ENCODE measurements at places on chromosomes 2 and 18.

DNA sequence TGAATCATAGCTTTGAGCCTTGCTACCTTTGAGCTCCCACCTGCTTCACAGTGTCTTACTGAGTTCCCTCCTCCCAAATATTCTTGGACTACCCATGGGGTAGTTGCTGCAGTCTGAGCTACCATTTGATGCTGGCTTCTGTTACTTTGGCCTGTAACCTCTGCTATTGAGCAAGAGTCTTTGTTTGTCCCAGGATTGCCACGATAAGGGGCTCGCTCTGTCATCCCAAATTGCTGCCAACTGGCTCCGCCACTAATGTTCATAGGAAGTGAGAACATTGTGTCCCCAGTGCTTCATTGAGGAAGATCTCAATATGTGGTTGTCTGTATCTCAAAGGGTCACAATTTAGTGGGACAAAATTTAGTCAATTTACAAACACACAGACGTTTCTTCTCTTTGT is 103.8 kb downstream of the TRIM43 start:
- no peak for DNase-seq

DNA sequence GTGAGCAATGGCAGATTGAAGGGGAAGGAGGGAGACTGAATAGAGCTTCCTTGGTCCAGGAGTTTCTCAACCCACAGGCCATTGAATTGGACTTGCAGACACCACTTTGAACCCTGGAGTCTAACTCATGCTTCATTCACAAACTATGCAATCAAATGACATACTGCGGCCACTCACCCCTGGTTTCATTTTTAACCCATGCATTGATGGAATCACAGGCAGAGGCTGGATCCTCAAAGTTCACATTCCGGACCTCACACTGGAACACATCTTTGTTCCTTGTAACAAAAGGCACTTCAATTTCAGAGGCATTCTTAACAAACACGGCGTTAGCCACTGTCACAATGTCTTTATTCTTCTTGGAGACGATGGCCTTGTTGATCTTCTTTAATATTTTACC is 40.7 kb downstream of the MRPL44 start:
- DNase-seq, result no peak

DNA sequence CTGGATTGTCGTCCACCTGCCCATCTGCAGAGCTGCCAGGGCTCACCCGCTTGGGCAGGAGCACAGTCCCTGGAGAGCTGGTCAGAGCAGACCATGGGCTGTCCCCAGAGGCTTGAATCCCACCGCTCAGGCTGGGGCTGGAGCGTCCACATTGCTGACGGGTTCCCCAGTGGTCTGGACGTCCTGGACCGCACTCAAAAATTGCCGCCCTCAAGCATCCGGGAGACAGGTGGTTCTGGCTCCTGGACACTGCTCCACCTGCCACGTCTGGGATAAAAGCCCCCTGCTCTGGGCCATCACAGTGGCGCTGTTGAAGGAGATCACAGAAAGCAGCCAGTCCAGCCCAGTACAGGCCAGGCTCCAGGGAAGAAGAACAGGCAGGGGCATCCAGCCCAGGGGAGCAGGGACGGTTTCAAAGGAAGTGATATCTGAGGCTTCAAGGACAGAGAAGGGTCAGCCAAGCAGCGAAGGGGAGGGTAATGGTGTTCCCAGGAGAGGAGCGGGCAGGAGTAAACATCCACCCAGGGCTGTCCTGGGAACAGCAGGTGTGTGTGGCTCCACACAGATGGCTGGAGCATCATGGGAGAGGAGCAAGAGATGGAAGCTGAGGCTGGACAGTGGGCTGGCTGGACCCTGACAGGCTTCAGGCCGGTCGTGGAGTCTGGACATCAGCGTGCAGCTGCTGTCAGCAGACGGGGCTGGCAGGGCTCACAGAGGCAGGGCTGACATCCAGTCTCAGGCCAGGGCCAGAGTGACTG is 21.9 kb upstream of the ID2 start:
- DNase-seq, result no peak

- DNase-seq, result peak; percentile 41
These were observed 45.5 kb downstream of the EPAS1 start for GRCh38 chr2:46342566-46343315.

DNA sequence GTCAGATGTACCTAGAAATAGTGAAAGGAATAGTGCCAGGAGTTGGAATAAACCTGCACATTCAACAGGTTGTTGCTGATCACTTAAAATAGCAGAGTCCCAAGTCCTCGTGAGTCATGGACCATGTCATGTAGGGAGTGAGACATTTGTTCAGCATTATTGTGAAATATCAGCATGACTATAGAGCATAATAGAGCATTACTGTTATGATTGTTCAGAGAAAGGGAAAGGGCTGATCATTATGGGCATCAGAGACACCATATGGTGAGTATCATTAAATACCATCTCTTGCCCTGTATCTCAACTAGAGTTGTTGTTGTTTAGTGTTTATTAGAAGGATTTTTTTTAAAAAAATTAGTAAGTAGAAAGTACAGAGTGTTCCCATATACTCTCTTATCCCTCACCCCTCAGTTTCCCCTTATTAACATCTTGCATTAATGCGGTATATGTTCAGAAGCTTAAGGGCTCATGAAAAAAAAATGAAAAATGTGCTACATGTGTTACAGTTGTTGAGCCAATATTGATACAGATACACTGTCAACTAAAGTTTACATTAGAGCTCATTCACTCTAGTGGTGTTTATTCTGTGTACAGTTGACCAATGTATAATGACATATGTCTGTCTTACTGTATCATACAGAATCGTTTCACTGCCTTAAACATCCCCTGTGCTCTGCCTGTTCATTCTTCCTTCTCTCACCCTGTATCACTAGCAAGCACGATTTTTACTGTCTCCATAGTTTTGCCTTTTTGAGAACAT is 5.7 kb downstream of the ELAC1 start:
- no peak for DNase-seq

GRCh38 chr18:51753365-51754057 is 556.0 kb upstream of the MEX3C start:
- no peak for DNase-seq

DNA sequence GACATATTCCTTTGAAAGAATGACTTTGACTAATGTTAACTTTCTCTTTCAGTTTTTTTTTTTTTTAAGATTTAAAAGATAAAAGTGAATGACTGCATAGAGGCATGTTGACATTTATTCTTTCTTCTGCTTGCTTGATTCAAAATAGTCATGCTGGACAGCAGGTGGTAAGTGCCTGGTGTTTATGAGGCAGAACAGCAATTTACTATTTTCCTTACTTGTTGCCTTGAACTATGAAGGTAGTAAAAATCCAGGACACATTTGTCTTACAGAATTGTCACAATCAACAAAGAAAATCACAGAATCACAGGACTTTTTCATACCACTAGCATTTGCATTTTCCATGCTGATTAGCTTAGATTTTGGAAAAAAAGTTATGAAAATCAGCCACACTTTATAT is 388.3 kb downstream of the CTNNA2 start:
- no peak for DNase-seq

DNA sequence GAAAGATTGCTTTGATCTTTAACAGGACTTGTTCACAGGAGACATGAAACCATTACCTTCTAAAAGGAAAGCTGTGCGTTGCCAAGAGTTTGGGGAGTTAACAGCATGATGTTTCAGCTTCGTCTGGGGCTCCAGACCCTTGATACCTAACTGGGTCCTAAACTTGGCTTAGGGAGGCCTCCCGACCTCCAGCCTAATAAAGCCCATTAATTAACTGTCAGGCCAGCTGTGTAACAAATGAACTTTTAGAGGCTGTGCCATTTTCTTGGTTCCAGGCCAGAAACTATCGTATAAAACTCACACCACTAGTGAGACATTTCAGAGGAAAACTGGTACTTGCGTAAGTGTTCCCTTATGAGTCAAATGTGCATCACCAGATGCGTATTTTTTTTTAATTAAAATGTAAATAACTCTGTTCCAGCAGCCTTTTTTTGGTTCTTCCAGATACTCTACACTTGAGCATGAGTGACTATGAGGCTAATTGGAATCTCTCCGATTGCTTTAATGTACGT is 236.5 kb downstream of the BCL2 start:
- no peak for DNase-seq

DNA sequence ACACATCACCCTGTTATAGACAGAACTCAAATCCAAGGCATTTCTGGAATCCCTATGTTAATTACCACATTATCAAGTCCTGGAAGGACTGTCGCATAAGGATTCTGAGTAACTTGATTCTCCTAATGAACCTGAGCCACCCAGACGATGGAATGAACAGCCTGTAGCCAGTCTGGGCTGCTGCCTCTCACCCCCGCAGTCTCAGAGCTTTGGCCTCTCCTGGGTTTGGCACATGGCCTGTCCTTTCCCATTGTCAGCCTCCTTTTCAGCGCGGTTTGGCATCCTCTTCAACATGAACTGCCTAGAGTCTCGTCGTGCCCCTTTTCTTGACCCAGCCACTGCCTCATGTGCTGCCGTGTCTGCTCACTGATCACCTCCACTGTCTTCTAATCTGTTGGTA is 147.6 kb downstream of the SLC8A1 start:
- no peak for DNase-seq

- DNase-seq, result no peak
These were observed 116.3 kb downstream of the ZBTB7C start for GRCh38 chr18:48292782-48293424.

DNA sequence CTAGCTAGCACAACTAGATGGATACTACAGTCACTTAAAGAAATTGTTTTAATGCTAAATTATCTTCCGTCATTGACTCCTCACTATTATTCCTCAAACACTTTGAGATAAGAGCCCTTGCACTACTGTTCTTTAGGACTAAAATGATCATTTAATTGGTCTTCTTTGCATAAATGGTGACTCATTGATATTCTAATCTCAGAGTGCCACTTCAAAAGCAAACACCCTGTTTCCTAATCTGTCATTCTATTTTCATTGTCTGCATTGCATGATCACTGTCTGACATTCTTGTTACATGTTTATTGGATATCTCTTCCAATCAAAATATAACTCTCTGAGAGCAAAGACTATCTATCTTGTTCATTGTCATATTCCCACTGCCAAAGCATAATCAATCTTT is 313.9 kb downstream of the EXOC6B start:
- DNase-seq, result no peak

GRCh38 chr18:25075331-25075730 is 276.6 kb downstream of the ZNF521 start:
- no peak for DNase-seq

- no peak for DNase-seq
These were observed 216.5 kb downstream of the GPD2 start for GRCh38 chr2:156652691-156653090.

- DNase-seq, result no peak
These were observed 285.4 kb upstream of the ZNF804A start for GRCh38 chr2:184312970-184313369.

DNA sequence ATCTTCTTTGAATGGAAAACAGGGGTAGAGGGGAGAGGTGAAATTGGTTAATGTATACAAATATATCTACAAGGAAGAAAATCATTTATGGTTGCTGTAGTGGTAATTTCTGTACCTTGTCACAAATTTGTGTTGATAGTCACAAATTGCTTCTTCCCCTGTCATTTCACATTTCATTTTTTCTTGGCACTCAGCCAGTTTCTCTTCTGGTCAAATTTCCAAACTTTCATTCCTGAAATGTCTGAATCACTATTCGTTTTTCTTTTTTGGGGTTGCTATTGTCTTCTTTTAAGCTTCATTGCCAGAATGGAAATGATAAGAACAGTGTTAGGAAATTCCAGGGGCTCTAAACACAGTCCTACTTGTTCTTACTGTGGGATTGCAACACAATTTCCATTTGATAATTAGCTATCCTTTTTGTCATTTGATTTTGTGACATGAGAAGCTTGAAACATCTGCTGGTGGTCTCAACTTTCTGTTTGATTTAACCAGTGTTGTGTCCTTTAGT is 136.0 kb upstream of the GCFC2 start:
- no peak for DNase-seq

DNA sequence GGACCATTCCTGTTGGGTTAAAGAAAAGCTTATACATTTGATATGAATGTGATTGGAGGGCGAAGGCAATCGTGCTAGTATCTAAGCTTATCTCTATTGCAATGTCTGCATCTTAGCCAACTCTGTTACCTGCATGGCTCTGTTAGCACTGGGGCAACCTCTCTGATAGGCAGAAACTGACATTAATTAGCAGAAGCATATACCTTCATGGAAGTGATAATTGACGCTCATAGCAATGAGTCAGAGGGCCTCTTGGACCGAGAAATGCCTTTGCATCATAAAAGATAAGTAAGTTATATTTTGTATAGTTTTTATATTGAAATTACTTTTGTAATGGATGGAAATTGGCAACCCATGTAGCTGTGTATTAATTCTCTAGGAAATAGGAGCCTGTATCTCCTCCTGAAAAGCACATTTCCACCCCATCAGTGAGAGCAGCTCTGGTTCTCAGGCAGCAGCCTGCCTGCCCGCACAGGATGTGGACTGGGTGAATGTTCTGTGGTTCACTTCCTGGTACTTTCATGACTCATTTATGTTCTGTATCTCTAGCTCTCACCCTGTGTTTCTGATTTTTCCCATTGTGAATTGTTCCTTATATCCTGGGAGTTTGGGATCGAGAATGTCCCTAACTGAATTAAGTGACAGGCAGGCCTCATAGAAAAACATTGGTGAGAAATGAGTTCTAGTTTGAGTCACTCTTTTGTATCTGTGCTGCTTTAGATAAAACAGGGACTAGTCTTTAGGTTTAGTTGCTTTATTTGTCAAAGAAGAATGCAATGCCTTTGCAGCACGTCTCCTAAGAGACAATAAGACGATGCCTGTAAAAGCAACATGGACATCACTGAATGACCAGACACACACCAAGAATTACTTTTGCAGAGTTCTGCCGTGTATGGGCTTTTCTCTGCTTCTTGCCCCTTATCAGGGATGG is 344.9 kb downstream of the DCDC2C start:
- no peak for DNase-seq

- DNase-seq, result no peak
These were observed at the start of gene INPP5D for GRCh38 chr2:233059797-233060500. TSS of gene INPP5D (plus strand) at chr2:233060342. CDS start at chr2:233060479, 137 bp downstream.

- no peak for DNase-seq
These were observed 238.7 kb upstream of the SOX11 start for GRCh38 chr2:5453220-5454050.
